Activated CD4-positive, alpha-beta T cell treated with anti-CD3 and anti-CD28 coated beads for 24 hours (primary cell): ENCODE measurements at places on chromosomes 3 and 15.

DNA sequence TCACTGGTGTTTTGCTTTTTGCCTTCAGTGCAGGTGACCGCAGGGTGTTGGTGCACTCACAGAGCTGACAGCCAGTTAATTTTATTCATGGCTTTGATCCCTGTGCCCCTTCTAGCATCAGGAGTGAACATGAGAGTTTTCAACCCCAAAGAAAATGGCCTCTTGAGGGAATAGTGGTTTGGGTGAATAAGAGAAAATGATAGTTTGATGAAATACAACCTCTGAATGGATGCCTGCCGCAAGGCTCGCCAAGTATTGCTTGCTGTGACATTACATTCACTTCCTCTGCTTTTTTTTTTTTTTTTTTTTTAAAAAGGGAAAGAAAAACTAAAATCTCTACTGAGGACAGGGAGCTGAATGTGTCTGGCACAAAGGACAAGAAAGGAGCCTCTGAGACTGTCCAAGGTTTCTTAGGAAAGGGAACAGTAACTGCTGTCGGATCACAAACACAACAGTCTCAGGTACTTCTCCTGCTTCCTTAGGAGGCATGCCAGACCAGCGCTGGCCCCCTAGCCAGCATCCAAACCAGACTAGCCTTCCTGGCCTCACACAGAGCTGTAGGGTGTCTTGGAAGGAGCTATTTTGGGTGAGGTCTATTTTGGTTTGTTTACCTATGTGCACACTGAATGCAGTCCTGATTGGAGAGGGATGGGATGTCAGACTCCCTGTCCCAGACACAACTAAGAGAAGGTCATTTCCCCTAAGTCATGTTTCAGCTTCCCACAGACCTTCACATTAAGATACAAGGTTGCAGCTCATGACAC is 29.0 kb downstream of the CCDC80 start:
- no peak for DNase-seq

- DNase-seq, result no peak
These were observed 178.7 kb upstream of the MCTP2 start for GRCh38 chr15:94052711-94053110.

DNA sequence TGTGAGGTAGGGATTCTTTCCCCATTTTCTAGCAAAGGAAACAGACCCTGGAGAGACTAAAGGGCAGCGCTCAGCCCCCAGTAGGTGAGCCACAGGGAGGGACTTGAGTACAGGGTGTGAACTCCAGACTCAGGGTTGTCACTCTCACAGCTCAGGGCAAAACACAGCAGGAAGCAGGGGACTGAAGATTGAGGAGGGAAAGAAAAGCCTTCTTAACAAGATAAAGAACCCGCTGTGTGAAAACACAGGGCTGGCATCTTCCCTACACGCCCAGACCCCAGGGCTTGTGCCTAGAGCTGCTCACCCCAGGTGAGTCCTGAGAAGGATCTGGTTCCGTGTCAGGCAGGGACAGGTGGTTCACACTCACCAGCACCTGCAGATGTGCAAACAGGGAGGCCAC is 59.6 kb downstream of the ABTB1 start:
- no peak for DNase-seq

DNA sequence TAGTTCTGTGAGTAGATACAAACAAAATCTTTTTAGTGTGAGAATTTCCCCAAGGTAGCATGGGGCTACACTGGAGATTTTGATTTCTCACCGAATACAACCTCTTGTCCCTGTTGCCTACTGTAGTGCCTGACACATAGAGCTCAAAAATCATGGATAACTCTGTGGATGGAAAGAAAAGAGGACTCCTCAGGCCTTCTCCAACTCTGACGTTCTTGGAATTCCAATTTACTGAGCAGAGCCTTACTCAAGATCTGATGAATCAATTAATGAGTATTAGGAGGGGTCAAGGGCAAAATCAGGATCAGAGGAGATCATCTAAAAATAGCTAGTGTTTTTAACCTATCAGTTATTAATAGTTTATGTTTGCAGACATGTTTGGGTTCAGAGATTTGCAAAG is 46.7 kb upstream of the PYDC2 start:
- no peak for DNase-seq

DNA sequence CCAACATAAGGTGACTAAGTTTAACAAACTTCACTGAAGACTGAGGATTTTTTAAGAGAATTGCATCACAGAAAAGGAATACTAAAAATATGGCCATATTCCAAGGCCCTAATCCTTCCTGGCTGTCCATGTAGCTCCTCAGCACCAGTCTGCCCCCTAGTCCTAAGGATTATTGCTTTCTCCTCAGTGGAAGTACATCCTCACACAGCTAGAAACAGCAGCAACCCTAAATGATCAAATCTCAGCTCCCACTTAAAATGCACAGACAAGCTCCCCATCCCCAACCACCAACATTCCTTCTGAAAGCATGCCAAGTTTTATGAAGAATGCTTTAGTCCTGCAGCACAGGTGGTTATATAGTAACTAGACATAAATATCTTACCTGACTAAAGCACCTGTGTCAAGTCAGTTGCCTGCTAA is 14.7 kb downstream of the ST3GAL6 start:
- no peak for DNase-seq

DNA sequence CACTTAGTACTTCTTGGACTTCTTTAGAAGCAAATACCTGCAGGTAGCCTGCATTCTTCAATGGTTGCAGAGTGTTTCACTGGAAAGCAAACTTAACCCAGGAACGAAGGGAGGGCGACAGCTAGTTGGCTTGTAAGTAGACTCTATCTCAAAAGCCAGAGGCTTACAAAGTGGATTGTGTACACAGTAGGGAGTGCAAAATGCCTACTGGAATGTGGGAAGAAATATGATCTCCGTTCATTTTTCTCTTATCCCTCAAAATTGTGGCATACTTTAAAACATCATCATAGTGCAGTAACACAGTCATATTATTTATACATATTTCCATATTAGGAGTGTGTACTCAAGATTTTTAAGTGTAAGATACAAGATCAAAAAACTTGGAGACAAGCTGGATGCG is 155.7 kb downstream of the LIPC start:
- DNase-seq, result no peak

GRCh38 chr15:85581495-85581894 is 201.1 kb downstream of the AKAP13 start:
- DNase-seq, result no peak

DNA sequence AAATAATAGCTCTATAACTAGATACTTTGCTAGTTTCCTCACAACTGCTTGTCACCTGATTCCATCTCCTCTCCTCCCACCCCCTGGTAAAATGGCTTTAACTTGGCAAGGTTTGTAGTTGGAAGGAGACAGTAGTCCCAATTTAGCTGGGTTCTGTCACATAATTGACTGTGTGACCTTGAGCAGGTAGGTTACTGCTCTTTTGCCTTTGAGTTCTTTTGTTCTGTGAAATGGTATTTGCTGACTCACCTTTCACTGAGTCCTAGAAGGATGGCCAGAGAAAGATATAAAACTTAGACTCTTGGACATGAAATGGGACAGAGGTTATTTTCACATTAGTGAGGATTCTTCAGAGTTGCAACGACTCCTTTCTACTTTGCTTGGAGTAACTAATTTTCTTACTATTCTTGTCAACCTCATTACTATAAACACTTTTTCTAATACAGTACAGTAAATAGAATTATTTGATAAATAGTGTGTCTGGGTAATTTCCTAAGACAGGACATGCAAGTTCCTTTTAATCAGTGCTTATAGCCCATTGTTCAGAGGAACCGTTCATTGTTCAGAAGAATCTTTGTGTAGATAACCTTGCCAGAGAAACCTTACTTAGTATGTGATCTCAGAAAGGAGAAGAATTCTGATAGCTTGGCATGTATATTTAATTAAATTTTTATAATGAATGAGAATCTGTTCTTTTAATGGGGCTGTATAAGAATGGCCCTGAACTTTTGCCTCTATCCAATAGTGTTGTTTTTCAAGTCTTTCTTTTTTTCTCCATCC is 14.3 kb downstream of the AKAP13 start:
- no peak for DNase-seq

- DNase-seq, result no peak
These were observed 42.8 kb upstream of the FEZF2 start for GRCh38 chr3:62416144-62416543.

GRCh38 chr3:11464356-11464755 is 179.4 kb downstream of the VGLL4 start:
- no peak for DNase-seq

GRCh38 chr3:48084929-48085328 is 68.7 kb upstream of the MAP4 start:
- no peak for DNase-seq

- no peak for DNase-seq
These were observed 28.2 kb upstream of the IL12A start for GRCh38 chr3:159960188-159961148.

DNA sequence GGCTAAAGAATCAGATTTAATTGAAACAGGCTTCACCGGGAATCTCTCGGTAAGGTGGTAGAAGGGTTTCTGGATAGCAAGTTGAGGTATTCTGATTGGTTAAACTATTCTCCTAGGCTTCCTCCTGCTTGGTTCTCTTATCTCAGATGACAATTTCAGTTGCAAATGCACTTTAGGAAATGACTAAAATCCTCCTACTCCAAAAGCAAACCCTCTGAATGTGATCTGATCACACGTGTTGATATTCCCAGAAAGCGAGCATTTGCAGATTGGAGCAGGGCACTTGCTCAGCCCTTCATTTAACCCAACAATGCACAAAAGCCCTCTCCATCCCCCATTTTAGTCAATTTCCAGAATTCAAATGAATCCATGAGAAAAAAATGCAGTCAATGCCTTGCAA is 55.6 kb upstream of the ICE2 start:
- DNase-seq, result no peak

- DNase-seq, result no peak
These were observed 317.8 kb upstream of the AGTR1 start for GRCh38 chr3:148379763-148380382.

- no peak for DNase-seq
These were observed 642.9 kb upstream of the KCNMB2 start for GRCh38 chr3:177893331-177893730.

GRCh38 chr3:122955916-122956692 is 71.5 kb downstream of the SEMA5B start:
- DNase-seq, result no peak

DNA sequence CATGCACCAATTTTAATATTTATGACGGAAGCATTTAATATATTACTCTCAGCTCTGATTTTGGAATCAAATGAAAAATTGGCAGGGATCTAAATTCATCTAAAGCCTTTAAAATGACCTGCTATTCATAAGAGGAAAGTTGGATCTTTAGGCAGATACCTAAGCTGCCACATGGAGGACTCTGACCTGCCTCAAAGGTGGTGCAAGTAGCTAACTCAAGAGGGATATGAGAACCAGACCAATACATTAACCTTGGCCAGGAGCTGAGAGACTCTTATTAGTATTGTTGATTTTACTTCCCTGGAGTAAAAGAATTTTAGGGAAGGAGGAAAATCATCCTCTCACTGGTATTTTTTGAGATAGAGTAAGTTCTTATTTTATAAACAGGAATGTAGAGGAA is 17.7 kb downstream of the ZNF654 start:
- no peak for DNase-seq

GRCh38 chr3:156218353-156218744 is 98.0 kb downstream of the KCNAB1 start:
- no peak for DNase-seq

DNA sequence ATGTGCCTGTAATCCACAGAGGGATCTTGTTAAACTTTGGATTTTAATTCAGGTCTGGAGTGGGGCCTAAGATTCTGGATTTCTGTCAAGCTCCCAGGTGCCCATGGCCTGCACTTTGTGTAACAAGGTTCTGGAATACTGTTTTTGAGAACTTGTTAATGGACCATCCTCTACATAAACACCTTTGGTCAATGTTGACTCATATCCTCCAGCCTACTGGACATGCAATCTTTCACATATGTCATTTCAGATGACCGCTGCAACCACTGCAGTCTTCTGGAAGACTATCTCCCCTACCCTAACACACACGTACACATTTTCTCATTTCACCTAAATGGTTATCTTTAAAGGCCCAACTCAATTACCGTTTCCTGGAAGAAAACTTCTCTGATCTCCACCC is 302.1 kb upstream of the TPRG1 start:
- no peak for DNase-seq

GRCh38 chr3:19270481-19270880 is 122.2 kb downstream of the KCNH8 start:
- no peak for DNase-seq

GRCh38 chr3:37653466-37653865 is 208.2 kb upstream of the CTDSPL start:
- DNase-seq, result no peak

DNA sequence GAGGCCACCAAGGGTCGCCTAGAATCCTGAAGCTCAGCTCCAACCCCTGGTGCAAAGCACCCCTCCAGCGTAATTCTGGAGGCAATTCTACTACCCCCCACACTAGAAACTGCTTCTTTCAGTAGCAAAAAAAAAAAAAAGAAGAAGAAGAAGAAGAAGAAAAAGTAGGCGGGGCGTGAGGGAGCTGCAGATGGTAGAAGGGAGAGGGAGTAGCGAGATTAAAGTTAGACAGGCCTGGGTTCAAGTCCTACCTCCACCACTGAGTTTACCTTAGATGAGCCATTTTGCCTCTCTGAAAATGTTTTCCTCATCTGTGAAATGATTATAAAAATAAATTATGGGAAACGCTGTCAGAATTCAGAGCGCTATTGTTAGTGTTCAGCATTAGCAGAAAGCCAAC is 913 bp downstream of the FAM174B start:
- DNase-seq, result no peak

DNA sequence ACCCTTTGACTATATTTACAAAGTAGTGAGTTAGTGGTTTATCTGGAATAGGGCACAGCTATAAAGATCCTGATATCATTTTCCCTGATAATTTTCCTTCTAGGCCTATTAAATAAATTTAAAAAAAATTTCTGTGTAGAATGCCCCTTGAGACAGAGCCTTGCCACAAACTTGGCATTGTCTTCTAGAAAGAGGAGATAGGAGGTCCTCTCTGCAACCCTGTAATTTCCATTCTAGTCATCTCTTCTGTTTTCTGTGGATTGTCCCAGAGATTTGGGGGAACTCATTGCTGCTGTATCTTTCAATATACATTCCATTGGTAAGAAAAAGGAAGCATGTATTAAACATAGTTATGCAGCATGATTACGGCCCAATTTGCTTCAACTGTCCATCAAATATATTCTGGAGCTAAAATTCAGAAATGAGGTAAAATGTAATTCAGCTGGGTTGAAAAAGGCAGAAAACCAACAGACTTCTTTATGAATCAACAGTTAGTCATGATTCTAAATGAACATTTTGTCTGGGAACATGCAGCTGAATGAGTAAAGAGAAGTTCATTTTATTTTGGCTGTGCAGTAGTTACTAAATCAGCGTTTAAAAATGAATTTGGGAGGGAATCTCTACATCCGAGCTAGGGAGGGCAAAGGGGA is 401.1 kb downstream of the NAALADL2 start:
- DNase-seq, result no peak

- DNase-seq, result no peak
These were observed 41.4 kb downstream of the MYLK start for GRCh38 chr3:123842711-123843110.

GRCh38 chr3:9231006-9231405 is 18.4 kb downstream of the SRGAP3 start:
- DNase-seq, result no peak

- no peak for DNase-seq
These were observed 260.5 kb upstream of the RORA start for GRCh38 chr15:61489571-61489970.

GRCh38 chr3:117602058-117602644 is 892.6 kb downstream of the TUSC7 start:
- no peak for DNase-seq

GRCh38 chr3:42012383-42012934 is 50.6 kb upstream of the ULK4 start:
- no peak for DNase-seq

GRCh38 chr3:153431076-153431475 is 269.1 kb downstream of the RAP2B start:
- DNase-seq, result no peak
